H54 (cell line): ENCODE measurements at places on chromosomes 1 and 21.
A peak's percentile ranks its signal among the peaks of the same experiment; 100 is the strongest.

- DNase-seq, result no peak
Observed at GRCh38 chr1:31095298-31095981, 29.9 kb upstream of the PUM1 start.

DNA sequence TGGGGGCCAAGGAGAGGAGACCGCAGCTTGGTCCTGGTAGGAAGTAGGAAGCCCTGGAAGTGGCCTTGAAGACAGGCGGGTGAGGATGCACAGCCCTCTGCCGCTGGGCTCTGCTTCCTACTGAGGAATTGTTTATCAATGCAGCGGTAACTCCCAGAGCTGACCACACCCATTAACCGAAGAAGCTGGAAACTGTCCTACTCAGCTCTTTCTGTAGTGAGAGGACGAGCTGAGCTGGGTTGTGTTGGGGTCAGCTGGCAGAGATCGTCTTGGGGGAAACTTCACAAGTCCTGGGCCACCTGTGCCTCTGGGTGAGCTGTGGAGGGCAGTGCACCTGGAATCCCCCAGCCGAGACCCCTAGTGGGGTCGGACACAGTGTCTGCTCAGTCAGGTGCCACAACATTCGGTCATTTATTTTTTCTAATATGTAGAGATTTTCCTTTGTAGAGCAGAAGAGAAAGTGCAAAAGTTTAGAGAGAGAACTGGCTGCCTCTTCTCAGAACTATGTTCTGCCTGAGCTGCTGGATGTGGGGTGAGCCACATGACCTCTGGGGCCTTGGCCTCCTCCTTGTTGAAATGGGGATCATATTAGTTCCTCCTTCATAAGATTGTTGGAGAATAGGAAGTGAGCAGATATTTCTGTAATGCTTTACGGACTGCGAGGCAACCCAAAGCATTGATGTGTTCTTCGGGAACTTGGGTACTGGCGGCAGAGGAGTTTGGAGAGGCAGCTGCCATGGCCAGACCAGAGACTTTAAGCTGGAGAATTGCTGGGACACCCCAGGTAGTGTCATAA is 3.6 kb downstream of the NECAP2 start:
- no peak for DNase-seq

- no peak for DNase-seq
Observed at GRCh38 chr1:226637147-226637935, 88.8 kb downstream of the STUM start.

- DNase-seq, result no peak
Observed at GRCh38 chr1:11571906-11572616, 82.2 kb downstream of the FBXO2 start.

DNA sequence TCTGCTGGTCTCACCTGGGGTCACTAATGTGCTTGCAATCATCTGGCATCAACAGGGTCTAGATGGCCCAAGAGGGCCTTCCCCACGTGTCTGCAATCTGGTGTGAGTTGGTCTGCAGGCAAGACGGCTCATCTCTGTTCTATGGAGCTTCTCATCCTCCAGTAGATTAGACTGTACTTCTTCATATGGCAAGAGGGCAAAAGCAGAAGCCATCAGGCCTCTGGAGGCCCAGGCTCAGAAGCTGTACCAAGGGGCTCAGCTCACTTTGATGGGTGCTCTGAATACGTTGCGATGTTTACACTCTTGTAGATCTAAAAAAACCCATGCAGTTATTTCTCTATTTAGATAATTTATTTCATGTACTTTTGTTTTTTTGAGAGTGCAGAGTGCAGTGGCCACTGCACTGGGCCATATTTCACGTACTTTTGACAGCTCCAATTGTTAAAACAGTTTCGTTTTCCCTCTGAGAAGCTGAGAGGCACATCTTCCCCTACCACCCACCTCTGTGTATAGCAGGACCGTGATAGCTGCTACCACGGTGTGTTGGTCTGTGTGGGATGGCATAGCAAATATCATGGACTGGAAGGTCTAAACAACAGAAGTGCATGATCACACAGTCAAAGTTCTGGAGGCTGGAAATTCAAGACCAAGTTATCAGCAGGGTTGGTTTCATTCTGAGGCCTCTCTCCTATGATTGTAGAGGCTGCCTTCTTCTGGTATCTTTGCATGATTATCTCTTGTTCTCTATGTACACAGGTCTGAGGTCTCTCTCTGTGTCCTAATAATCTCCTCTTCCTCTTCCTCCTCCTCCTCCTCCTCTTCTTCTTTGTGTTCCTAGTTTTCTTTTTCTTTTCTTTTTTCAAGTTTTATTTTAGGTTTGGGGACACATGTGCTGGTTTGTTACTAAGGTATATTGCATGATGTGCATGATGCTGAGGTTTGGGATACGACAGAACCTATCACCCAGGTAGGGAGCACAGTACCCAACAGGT is 17.0 kb downstream of the CITED4 start:
- DNase-seq, result no peak

GRCh38 chr1:26477446-26478152 is 5.4 kb downstream of the HMGN2 start:
- DNase-seq, result no peak

GRCh38 chr1:93275634-93276295 is 69.9 kb upstream of the DR1 start:
- no peak for DNase-seq

GRCh38 chr1:98264727-98265126 is 343.9 kb upstream of the DPYD start:
- no peak for DNase-seq

GRCh38 chr1:107228704-107229371 is 88.0 kb downstream of the NTNG1 start:
- peak; percentile 1 for DNase-seq

DNA sequence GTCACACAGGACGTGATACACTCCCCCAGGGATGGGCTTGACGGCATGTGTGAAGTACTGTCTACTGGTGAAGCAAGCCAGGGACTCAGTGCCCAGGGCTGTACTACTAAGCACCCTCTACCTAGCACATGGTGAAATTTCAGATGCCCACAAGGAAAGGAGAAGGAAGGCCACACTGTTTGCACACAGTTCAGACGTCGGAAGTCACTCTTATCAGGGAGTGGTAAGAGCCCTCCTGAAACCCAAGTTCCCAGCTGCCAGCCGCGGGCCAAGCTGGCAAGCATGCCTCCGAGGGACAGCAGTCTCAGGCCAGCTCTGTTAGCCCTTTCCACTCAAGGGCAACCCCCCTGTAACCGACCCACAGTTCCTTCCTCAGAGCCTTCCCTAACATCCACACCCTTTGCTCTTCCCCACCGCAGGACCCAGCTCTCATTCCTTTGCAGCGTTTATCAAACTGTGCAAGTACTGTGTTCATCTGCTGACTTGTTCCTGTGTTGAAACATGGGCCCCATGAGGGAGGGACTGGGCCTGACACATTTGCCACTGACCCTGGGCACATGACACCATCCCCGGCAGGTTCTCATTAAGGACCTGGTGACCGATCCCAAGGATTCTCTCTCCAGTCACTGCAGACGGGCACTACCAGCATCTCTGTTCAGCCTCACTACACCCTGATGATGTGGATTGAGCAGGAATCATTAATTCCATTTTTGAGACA is 58.5 kb downstream of the SLC66A1 start:
- no peak for DNase-seq

DNA sequence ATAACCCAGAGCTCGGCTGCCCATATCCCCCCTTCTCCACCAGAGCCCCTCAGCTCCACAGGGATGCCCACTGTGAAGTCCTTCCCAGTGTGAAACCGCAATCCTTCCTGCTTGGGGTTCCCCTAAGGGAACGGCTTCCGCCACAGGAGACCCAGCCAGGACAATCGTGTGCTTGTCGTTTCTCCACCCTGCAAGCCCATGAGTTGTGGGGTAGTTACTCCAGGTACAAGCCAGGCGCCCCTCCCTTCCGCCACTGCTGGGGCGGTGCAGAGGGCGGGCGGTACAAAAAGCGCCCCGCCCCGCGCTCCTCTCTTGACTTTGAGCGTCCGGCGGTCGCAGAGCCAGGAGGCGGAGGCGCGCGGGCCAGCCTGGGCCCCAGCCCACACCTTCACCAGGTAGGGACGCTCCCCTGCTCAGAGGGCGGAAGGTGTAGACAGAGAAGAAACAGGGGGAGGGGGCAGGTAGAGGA is at the start of gene TINAGL1:
Gene TINAGL1 (plus strand): TSS at position 315 of the 469 bp plus-strand sequence. CDS start 634 bp downstream, outside the sequence.
- DNase-seq, result no peak

DNA sequence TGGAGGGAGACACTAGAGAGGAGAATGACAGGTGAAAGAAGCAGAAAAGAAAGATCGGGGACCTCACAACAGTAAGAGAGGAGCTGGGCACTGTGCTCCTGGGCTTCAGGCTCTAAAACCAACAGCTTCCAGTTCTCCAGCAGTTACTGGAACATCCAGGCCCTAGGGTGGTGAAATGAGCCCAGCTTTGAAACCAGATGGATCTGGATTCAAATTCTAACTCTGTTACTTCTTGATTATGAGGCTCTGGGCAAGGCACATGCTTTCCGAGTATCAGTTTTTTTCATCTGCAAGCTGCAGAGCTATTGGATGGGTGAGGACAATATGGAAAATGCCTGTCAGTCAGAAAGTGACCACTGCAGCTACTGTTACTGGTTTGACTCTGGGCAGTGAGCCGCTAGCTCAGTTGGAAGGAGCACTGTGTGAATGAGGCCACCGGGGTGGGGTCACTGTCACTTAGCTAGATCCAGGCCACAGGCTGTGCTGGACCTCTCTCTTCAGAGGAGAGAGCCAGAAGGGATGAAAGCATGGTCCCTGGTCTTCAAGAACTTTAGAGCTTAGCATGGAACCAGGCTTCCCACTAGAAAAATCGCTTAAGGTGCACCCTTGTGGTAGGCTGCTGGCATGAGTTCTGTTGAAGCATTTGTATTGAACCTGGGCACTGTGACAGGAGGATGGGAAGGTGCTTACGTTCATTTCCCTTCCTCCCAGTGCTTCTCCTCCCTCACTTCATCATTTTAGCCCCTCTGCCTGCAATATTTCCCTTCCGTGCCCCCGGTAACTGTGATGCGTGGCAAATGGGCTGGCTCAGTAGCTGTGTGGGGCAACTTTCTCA is 12.2 kb downstream of the PLEKHO1 start:
- no peak for DNase-seq

DNA sequence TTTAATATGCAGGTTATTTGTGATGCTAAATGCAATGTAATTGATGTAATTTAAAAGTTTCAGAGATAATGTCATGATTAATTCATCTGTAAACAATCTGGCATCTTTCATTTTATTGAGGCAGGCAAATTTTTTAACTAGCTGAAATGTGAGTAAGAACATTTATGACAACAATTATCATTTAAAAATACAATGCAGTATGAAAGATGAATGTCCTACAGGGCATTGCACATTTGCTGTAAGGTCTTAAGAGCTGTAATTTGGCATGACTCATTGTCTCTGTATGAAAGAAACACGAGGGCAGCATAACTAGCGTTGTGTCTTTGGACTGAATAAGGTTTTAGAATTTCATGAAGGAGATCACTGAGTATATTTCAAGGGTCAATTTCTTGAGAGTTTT is 642.8 kb downstream of the PLA2G4A start:
- no peak for DNase-seq

GRCh38 chr1:227885648-227886502 is 61.9 kb downstream of the WNT9A start:
- DNase-seq, result peak; percentile 93

GRCh38 chr1:203476216-203476814 is 709 bp downstream of the PRELP start:
- DNase-seq, result no peak

DNA sequence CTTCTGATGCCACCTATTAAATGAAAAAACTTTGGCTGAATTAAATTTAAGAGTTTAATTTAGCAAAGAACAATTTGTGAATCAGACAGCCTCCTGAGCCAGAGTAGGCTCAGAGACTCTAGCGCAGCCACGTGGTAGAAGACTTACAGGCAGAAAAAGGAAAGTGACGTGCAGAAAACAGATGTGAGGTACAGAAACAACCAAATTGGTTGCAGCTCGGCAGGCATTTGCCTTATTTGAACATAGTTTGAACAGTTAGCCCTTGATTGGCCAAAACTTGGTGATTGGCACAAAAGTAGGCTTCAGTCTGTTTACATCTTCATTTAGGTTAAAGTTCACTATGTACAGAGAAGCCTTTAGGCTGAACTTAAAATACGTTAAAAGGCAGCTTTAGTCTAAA is 22.9 kb downstream of the TCP10L start:
- DNase-seq, result no peak

- no peak for DNase-seq
Observed at GRCh38 chr1:93235261-93235660, 54.7 kb downstream of the CCDC18 start.

DNA sequence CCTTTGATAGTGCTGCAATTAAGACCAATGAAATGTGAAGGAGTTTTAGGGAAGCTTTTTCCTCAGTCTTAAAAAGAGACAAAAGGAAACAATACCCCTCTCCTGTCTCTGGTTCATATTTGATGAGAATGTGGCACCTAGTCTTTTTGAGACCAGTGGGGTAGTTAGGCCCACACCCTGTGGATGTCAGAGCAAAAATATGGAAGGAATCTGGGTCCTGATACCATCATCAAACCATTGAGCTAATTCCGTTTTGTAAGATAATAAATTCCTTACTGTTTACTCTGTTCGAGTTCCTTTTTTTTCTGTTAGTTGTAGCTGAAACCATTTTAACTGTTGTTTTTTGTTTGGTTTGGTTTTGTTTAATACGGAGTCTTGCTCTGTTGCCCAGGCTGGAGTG is 33.3 kb downstream of the PTPRC start:
- DNase-seq, result no peak

GRCh38 chr1:59553371-59553770 is 256.5 kb downstream of the FGGY start:
- no peak for DNase-seq

DNA sequence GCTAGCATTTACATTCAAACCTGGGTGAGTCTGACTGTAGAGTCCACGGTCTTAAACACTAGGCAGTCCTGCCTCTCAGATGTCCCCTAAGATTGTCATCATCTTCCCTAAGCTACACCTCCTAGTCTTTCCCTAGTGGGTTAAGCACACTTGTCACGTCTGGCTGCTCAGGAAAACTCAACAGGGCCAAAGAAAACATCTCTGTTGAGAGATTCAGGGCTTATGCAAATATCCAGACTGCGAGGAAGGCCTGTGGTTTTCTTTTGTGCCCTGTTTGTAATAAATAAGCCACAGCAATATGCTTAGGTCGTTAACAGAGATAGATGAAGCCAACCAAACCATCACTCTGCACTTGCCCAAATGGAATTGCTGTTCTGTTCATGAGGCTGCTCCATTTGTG is 472.6 kb upstream of the DEPDC1 start:
- no peak for DNase-seq

GRCh38 chr1:167797015-167797414 is 75.2 kb downstream of the MPZL1 start:
- DNase-seq, result peak; percentile 70

DNA sequence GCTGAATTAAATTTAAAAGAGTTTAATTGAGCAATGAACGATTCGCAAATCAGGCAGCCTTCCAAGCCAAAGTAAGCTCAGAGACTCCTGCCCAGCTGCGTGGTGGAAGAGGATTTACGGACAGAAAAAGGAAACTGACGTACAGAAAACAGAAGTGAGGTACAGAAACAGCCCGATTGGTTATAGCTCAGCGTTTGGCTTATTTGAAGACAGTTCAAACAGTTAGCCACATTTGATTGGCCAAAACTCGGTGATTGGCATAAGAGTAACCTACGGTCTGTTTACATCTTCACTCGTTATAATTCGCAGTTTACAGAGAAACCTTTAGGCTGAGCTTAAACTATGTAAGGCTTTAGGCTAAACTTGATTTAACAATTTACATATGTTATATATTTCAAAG is 46.9 kb downstream of the CR1L start:
- DNase-seq, result no peak
